Cardiac ventricle fibroblast (primary cell): ENCODE measurements at places on chromosomes 3 and 15. TPM values are rescaled to one million over a fixed set of nuclear protein-coding genes. Genes with fewer than 3 reads are reported as not detected.

The FAM107A gene
- total RNA-seq, result 1.2 TPM in 2 replicates

The GPR27 gene
- total RNA-seq, result 0.06 and 0.54 TPM in 2 replicates

The GOLGA8R gene
- total RNA-seq, result 1.2 and 2.3 TPM in 2 replicates

The WNT7A gene
- total RNA-seq, result not detected in 2 replicates

The CPNE9 gene
- total RNA-seq, result not detected in 2 replicates

The DNAH12 gene
- total RNA-seq, result 0.06 and 0.20 TPM in 2 replicates

The ATP13A5 gene
- total RNA-seq, result not detected in 2 replicates
